Naive thymus-derived CD8-positive, alpha-beta T cell (primary cell): ENCODE measurements at places on chromosomes 13 and 19. TPM values are rescaled to one million over a fixed set of nuclear protein-coding genes. Genes with fewer than 3 reads are reported as not detected.

GRCh38 chr13:100636441-100636840 is 38.2 kb downstream of the TMTC4 start:
- no peaks in the 10 kb centered on the region for H3K27me3 ChIP-seq
- H3K27ac ChIP-seq: no peak overlapping the region
- DNase-seq: no peak
- no peaks in the 10 kb centered on the region for H3K4me1 ChIP-seq
- H3K4me3 ChIP-seq: no peak overlapping the region

DNA sequence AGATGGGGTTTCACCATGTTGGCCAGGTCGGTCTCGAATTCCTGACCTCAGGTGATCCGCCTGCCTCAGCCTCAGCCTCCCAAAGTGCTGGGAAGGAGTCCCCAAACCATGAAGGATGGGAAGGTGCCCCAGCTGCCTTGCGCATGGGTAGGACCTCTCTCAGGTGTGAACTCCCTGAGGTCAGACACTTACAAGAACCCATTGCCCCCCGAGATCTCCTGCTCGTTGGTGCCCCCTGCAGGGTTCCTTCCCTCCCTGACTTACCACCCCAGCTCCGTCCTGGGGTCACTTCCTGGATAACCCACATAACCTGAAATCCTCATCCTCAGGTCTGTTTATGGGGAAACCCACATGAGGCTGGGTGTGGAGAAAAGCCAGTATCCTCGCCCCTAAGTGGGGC is 41.7 kb downstream of the UNC13A start:
- no peak for DNase-seq
- peaks cover 7% of the 10 kb centered on the region for H3K27me3 ChIP-seq
- H3K27ac ChIP-seq: no peak overlapping the region
- H3K4me1 ChIP-seq: no peaks in the 10 kb centered on the region

Gene LILRA1
- 0.07 TPM for polyA plus RNA-seq

- H3K4me1 ChIP-seq: peaks cover 18% of the 10 kb centered on the region
- DNase-seq: peak; percentile 57
- no peaks in the 10 kb centered on the region for H3K27me3 ChIP-seq
- H3K27ac ChIP-seq: peak overlapping the region; percentile 25
- H3K4me3 ChIP-seq: no peak overlapping the region
Measured at GRCh38 chr19:3665681-3666544, 34.4 kb downstream of the PIP5K1C start.

DNA sequence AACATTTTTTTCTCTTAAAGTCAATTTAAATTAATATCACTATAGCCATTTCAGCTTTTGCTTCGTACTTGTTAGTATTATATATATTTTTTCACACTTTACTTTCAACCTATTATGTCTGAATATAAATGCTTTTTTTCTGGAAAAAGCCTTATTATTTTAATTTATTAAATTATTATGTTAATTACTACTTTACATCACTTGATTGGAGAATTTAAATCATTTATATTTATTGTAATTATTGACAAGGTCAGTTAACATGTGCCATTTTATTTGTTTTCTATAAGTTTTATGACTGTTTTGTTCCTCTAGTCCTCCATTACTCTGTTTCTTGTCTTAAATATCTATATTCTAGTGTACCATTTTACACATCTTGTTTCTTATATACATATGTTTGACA is 1333.4 kb upstream of the MIR17HG start:
- H3K4me3 ChIP-seq: no peak overlapping the region
- no peak overlapping the region for H3K27ac ChIP-seq
- no peaks in the 10 kb centered on the region for H3K27me3 ChIP-seq
- H3K36me3 ChIP-seq: no peaks in the 10 kb centered on the region
- H3K4me1 ChIP-seq: no peaks in the 10 kb centered on the region

DNA sequence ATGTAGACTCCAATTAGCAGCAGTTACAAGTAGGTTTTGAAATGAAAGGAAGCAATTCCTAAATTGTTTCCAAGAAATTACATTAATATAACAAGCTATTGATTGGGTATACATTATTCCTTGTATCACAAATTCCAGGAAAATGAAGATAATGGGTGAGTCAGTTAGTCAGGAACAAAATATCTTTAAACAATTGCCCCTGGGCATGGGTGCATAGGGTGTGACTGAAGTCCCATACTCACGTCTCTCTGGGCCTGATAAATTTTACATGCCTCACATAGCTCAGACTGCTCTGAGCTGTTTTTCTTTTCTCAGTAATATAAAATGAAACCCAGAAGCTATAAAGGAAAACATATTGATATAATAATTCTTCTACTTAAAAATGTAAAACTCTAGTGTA is 87.8 kb downstream of the FNDC3A start:
- H3K27me3 ChIP-seq: no peaks in the 10 kb centered on the region
- DNase-seq: no peak
- no peak overlapping the region for H3K27ac ChIP-seq
- no peak overlapping the region for H3K4me3 ChIP-seq
- peaks cover 14% of the 10 kb centered on the region for H3K4me1 ChIP-seq
- peaks cover 21% of the 10 kb centered on the region for H3K36me3 ChIP-seq

Gene CGB1
- polyA plus RNA-seq: not detected

- no peaks in the 10 kb centered on the region for H3K27me3 ChIP-seq
- no peaks in the 10 kb centered on the region for H3K4me1 ChIP-seq
- peak overlapping the region; percentile 46 for H3K27ac ChIP-seq
- H3K36me3 ChIP-seq: no peaks in the 10 kb centered on the region
Measured at GRCh38 chr13:74168263-74168675, 34.1 kb upstream of the KLF12 start.

Gene FFAR3
- not detected for polyA plus RNA-seq

- H3K27me3 ChIP-seq: no peaks in the 10 kb centered on the region
- H3K27ac ChIP-seq: peak overlapping the region; percentile 10
- peaks cover 23% of the 10 kb centered on the region for H3K4me1 ChIP-seq
- H3K36me3 ChIP-seq: no peaks in the 10 kb centered on the region
Measured at GRCh38 chr13:88623150-88623549, 952.0 kb downstream of the SLITRK5 start.

Gene NKPD1
- polyA plus RNA-seq: 0.47 TPM

GRCh38 chr13:27708325-27708724 is 84.0 kb upstream of the GSX1 start:
- H3K36me3 ChIP-seq: peaks cover 15% of the 10 kb centered on the region
- no peaks in the 10 kb centered on the region for H3K4me1 ChIP-seq

- no peaks in the 10 kb centered on the region for H3K27me3 ChIP-seq
- H3K36me3 ChIP-seq: no peaks in the 10 kb centered on the region
Measured at GRCh38 chr13:56102641-56103040, 1038.1 kb upstream of the PRR20A start.

DNA sequence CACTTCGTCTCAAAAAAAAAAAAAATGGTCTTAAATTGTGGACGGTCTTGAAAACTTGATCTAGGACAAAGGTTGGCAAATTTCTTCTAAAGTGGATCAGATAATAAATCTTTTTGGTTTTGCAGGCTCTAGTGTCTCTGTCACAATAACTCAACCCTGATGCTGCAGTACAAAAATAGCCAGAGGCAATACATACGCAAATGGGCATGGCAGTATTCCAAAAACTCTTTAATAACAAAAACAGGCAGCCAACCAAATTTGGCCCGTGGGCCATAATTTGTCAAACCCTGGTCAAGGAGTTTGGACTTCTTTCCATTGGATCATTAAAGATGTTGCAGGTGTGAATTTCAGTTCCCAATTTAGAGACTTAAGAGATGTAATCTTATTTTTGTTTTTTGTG is 93.5 kb upstream of the MRI1 start:
- H3K27me3 ChIP-seq: peaks cover 4% of the 10 kb centered on the region
- H3K36me3 ChIP-seq: peaks cover 3% of the 10 kb centered on the region
- no peak overlapping the region for H3K4me3 ChIP-seq

Gene LIN37
- polyA plus RNA-seq: 5.4 TPM

- H3K27ac ChIP-seq: no peak overlapping the region
- no peaks in the 10 kb centered on the region for H3K27me3 ChIP-seq
- no peak for DNase-seq
- H3K4me3 ChIP-seq: no peak overlapping the region
Measured at GRCh38 chr13:50732712-50733111, 110.8 kb downstream of the DLEU7 start.

DNA sequence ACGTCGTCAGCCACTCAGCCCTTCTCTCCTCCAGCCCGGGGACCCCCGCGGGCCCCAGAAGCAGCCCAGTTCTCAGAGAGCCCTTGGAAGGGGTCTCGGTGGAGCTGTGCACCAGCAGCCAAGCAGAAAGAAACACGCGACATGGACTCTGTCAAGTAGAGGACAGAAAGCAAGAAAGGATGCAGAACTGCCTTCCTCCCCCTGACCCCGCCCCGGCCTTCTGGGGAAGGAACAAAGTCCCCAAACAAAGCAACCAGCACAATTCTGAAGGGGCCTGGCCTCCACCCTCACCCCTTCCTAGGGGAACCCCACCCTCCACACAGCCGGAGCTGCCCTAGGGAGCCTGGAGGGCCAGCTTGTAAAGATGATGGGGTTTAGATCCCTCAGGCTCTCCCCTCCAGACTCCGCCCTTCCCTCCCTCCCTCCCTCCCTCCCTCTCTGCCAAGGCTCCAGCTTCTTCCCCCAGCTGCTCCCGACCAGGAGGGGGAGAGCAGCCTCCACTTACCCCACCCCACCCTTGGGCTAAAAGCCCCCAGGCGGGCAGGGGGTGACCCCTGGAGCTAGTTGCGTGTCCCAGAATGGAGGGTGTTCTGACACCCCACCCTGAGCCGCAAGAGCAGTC is 7.8 kb downstream of the LYL1 start:
- no peak for DNase-seq
- H3K27ac ChIP-seq: no peak overlapping the region
- H3K4me1 ChIP-seq: peaks cover 15% of the 10 kb centered on the region
- peak overlapping the region; percentile 61 for H3K4me3 ChIP-seq
- no peaks in the 10 kb centered on the region for H3K36me3 ChIP-seq

Gene MICU2
- 44.3 TPM for polyA plus RNA-seq

DNA sequence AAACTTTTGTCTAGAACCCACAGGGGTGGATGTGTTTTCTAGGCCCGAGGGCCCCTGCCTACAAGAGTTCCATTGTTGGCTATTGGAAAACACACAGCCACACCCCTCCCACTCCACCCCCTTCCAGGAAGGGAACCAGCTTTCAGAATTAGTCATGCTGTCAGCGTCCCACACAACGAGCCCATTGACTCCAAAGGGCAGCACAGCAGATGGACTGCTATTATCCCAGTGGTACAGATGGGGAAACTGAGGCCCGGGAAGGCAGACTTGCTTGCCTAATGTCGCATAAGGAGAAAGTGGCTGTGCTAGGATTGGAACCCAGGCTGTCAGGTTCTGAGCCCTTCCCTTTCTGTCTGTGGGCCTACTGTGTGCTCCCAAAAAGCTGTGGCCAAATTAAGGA is 8.1 kb upstream of the FXYD3 start:
- H3K27ac ChIP-seq: no peak overlapping the region
- H3K4me3 ChIP-seq: no peak overlapping the region
- H3K27me3 ChIP-seq: peaks cover 8% of the 10 kb centered on the region

GRCh38 chr19:19670070-19670551 is 1.5 kb downstream of the ZNF101 start:
- H3K27ac ChIP-seq: peak overlapping the region; percentile 100
- H3K36me3 ChIP-seq: peaks cover 55% of the 10 kb centered on the region
- H3K4me3 ChIP-seq: peak overlapping the region; percentile 82
- DNase-seq: no peak
- H3K4me1 ChIP-seq: peaks cover 54% of the 10 kb centered on the region

Gene ICAM1
- 1.2 TPM for polyA plus RNA-seq

GRCh38 chr13:31250435-31250834 is 50.7 kb downstream of the B3GLCT start:
- no peaks in the 10 kb centered on the region for H3K4me1 ChIP-seq
- H3K27me3 ChIP-seq: no peaks in the 10 kb centered on the region
- no peak overlapping the region for H3K4me3 ChIP-seq
- peaks cover 45% of the 10 kb centered on the region for H3K36me3 ChIP-seq

DNA sequence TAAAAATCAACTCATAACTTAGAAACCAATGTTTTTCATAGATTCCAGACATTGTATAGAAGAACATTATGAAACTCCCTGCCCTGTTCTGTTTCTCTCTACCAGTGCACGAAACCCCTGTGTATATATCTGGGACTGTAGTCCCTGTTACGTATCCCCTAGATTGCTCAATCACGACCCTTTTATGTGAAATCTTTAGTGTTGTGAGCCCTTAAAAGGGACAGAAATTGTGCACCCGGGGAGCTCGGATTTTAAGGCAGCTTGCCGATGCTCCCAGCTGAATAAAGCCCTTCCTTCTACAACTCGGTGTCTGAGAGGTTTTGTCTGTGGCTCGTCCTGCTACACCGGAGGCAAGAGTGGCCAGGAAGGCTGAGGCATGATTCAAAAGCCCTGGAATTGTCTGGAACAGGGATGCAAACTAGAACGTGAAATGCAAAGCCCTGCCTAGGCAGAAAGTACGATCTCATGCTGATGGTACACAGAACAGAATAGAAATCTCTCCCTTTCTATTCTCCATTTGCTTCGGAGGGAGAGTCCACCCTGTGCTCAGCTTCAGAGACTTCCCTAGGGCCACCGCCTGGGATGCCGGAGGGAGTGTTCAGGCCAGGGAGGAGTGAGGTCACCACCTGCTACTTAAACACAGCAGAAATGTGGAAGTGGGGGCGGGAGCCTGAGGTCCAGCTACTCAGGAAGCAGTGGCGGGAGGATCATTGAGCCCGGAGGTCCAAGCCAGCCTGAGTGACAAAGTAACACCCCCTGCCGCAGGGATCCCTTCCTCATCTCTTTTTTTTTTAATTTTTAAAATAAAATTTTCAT is 758 bp upstream of the ZNF888 start:
- H3K4me1 ChIP-seq: peaks cover 24% of the 10 kb centered on the region
- no peaks in the 10 kb centered on the region for H3K27me3 ChIP-seq
- no peak for DNase-seq
- H3K36me3 ChIP-seq: peaks cover 14% of the 10 kb centered on the region

DNA sequence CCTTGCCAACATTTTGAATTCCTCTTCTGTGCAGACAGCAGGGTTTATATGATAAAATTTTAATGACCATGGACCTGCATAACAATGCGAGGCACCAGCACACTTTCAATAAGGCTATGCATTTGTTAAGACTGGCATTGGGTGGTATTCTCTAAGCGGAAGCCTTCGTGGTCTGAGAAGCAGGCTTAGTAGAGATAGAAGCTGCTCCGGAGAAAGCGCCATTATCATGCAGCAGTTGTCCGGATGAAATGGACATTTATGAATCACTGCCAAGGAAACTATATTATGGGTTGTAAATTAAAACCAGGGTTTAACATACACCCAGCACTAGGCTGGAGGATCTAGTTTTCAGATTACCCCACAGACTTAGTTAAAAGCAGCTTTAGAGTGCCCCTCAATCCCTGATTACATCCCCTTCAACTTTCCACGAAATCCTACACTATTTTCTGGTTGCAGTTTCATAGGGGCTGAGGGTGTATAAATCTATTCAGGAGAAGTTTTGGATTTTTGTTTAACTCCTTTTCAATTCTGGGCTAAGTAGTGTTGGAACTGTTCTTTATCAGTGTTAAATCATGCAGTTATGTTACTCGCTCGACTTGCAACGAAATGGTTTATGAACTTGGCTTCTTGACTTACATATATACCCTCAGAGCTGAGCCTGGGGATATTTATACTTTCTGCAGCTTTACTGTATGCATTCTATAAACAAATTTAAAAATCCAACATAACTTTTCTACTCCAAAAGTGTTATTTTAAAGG is 193.3 kb downstream of the PCDH9 start:
- H3K4me3 ChIP-seq: no peak overlapping the region
- H3K27ac ChIP-seq: no peak overlapping the region
- no peak for DNase-seq
- H3K4me1 ChIP-seq: no peaks in the 10 kb centered on the region
- H3K27me3 ChIP-seq: no peaks in the 10 kb centered on the region

- H3K27me3 ChIP-seq: peaks cover 3% of the 10 kb centered on the region
- H3K36me3 ChIP-seq: no peaks in the 10 kb centered on the region
- H3K27ac ChIP-seq: no peak overlapping the region
- no peak overlapping the region for H3K4me3 ChIP-seq
Measured at GRCh38 chr13:27408074-27408473, 16.3 kb upstream of the GTF3A start.

GRCh38 chr19:1000591-1001537 is 645 bp downstream of the GRIN3B start:
- no peaks in the 10 kb centered on the region for H3K36me3 ChIP-seq
- no peak for DNase-seq
- peaks cover 22% of the 10 kb centered on the region for H3K27me3 ChIP-seq
- peaks cover 22% of the 10 kb centered on the region for H3K4me1 ChIP-seq
- no peak overlapping the region for H3K27ac ChIP-seq
- peak overlapping the region; percentile 33 for H3K4me3 ChIP-seq

Gene LRG1
- polyA plus RNA-seq: not detected
